ENCODE measurements at places on chromosomes 3 and 15.
A peak's percentile ranks its signal among the peaks of the same experiment; 100 is the strongest.

- no peak for DNase-seq
Measured at GRCh38 chr3:39801216-39801615, 8.2 kb upstream of the MYRIP start.

DNA sequence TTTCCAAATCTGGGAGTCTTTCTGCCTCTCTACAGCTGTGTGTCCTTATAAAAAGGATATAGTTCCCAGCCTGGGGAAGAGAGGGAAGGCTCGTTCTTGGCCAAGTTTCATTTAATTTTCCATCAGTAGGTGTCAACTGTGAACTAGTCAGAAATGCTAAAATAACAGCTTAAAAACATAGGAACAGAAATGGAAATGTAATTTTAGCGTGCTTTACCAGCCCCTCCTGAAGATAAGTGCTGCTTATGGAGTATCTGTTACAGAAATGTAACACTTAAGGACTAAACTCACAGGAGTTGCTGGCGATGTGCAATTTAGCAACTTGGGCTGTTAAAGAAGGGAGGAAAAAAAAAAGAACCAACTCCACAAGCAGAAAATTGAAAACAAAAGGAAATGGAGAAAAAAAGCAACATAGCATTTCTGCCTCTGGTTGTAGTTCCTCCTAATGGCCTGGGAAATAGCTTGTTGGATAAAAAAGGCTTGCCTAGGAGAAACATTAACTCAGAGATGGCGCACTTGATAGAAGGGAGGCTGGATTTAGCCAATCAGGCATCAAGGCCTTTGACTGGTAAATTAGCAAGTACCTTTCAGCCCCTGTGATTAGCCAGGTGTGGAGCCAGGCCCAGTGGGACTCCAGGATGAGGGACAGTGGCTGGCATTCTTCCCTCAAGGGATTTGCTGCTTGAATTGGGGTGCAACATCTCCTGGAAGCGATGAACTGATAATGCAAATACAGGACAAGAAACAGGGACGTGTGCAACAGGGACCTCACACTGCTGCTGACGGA, 84.3 kb downstream of the RPLP1 start:
- DNase-seq: no peak

DNA sequence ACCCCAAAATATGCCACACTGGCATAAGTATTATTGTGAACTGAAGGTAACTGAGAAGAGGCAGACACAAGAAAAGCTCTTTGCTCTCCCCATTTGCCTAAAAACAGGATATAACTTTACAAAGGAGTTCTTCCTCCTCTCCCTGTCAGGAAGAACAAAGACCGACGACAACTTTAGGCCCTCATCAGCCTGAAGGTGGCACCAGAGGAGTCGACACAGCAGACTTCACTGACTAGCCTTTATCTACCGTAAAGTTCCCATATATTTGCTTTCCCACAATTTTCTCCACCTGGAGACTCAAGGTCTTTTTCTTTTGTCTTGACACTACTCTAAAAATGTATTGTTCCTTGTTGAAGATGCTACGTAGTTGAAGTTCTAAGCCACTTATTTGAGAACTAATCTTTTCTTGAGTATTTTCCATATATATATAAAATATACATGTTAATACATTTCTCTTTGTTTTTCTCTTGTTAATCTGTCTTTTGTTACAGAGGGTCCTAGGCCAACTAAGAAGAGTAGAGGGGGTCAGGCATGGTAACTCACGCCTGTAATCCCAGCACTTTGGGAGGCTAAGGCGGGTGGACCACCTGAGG, 16.2 kb upstream of the XIRP1 start:
- peak; percentile 24 for DNase-seq

DNA sequence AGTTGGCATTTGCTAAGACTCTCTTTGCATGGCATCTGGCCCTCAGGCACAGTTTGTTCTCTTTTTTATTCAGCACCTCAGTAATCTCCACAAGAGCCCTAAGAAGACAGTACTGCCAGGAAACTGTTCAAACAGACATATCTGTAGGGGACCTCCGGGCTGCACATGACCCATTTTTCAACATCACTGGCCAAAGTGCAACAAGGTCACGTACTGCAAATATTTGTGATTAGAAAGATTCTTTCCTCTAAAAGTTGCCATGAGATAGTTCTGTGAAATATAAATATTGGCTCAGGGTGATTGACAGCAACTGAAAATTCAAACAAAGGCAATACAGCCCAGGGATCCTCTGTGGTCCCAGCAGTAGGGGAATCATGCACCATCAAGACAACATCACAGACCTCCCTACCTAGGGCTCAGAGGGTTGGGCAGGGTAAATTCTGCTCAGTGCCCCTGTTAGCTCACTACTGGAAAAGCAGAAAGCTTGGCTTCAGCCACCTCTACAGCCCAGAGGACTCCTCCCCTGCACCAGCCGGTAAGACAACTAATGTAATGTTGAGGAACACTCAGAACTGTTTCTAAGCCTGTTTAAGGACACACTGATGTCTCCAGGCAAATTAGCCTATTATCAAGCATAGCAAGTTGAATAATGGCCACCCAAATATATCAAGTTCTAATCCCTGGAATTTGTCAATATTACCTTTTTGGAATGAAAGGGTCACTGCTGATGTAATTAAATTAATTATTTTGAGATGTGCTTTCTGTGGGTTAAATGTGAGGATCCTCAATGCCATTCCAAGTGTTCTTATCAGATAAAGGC, 117.4 kb upstream of the LPP start:
- no peak for DNase-seq

DNA sequence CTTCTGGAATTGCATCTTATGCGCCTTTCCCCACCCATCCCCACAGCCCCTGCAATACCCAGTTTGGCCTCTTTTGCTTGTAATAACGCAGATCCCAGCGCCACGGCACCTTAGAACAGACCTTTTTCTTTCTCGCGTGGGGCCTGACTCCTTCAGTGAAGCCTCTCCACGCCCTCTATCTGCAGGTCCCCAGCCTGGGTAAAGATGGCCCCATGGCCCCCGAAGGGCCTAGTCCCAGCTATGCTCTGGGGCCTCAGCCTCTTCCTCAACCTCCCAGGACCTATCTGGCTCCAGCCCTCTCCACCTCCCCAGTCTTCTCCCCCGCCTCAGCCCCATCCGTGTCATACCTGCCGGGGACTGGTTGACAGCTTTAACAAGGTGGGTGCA, 594 bp downstream of the CRELD1 start:
- DNase-seq: no peak

GRCh38 chr3:115409596-115409995, 213.7 kb upstream of the GAP43 start:
- DNase-seq: no peak

GRCh38 chr3:53725387-53725995, 120.7 kb downstream of the CHDH start:
- DNase-seq: no peak

DNA sequence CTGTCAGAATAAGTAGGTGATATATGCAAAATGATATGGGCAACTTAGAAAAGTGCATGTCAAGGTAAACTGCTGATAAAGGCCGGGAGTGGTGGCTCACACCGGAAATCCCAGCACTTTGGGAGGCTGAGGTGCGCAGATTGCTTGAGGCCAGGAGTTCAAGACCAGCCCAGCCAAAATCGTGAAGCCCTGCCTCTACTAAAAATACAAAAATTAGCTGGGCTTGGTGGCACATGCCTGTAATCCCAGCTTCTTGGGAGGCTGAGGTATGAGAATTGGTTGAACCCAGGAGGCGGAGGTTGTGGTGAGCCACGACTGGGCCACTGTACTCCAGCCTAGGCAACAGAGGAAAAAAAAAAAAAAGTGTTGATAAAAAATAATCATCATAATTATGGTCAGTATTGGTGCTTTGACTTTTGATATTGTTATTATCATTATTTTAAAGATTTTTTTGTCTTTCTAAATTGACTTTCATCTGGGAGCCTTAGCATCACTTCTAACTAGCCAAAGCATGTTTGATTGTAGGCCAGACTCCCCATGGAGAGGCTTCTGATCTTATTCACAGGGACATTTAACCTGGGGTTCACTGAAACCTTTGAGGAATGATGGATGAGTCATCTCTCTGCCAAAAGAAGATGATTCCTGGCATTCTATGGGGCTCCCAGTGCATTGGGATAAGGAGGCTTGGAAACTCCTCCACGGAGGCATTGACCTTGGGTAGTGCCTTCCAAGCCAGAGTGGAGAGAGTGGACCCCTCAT, 5.6 kb downstream of the ZBTB38 start:
- DNase-seq: no peak

GRCh38 chr3:67526246-67526645, 128.2 kb downstream of the SUCLG2 start:
- peak; percentile 86 for DNase-seq

DNA sequence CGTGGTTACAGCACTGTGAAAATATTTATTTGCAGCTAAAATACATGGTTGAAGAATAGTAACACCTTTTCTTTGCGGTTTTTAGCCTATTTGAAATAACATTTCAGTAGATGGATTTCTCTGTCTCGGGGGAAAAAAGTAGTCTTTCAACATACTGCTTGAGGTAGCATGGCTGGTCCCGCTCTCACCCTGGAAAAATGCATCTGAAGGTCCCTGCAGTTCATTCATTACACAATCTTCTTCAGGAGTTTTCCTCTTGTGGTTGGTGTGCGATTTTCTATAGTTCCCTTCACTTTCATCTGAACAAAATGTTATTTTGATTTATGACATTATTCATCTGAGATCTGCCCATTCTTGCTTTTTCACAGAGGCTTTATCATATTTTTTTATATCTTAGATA, 75.9 kb downstream of the STRIT1 start:
- peak; percentile 50 for DNase-seq

GRCh38 chr3:27387625-27388024, 18.4 kb upstream of the NEK10 start:
- DNase-seq: no peak

DNA sequence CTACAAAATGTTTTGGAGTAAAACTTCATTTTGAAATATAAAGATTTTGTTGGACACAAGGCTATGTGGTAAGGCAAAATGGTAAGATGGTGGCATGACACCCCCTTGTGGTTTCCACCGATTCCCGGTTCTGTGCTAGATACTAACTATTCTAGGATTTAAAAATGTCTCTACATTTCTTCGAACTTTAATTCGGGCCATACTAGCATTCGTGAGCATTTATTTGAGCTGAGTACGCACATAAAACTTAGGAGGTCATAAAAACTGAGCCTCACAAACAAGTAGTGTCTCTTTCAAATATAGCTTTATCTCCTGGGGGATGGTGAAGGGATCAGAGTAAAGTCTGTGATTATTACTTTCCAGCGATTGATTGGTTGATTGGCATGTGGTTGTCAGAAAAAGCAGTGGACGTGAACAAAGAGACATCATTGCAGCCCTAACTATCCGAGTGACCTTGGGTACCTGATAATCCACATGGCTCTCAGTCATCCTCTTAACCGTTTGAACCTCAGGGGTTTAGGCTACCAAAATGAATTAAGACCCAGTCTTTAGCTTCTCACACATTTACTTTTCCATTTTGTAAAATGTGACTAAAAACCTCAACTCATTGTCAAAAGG, 1.1 kb upstream of the ZNF639 start:
- no peak for DNase-seq

DNA sequence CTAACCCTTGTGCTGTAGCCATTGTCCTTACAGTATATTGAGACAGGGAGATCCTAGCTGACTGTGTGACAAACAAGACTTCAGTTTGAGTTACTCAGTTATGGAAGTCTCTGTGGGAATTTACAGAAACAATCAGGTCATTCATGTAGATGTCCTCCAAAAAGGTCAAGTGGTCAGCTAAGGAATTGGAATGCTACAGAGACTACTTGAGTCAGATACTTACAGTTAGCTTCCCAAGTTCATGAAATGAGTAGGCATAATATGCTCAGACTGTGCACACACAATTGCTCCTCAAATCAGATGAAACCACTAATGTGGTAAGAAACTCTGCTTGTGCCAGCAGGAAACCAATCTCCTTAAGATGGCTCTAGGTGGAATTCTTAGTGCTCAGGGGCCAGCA, 985.7 kb downstream of the NSUN3 start:
- DNase-seq: no peak

- DNase-seq: no peak
Measured at GRCh38 chr3:67608034-67608433, 46.4 kb downstream of the SUCLG2 start.

- no peak for DNase-seq
Measured at GRCh38 chr3:128007033-128007424, 45.2 kb upstream of the SEC61A1 start.

- no peak for DNase-seq
Measured at GRCh38 chr3:10762611-10763247, 53.3 kb upstream of the SLC6A11 start.

- no peak for DNase-seq
Measured at GRCh38 chr3:171066206-171066605, 39.7 kb upstream of the SLC2A2 start.

- no peak for DNase-seq
Measured at GRCh38 chr15:63453186-63453905, 51.0 kb upstream of the USP3 start.

DNA sequence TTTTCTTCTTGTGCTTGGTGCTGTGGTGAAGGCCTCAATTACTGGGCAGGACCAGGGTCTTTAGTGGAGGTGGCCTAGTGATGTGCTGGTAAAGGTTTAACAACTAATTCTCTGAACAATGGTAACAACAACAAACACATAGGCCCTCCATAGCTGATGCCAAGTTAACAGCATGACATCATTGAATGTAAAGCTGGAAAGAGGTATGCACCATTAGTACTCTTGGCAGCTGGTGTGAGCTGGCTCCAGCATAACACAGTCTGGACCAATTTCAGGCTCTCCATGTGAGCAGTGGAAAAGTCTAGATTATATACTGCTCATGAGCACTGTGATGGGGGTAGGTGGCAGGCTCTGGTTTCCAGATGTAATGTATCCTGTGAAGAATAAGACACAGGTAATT, 61.8 kb downstream of the SLC7A14 start:
- DNase-seq: no peak

GRCh38 chr15:99135194-99135593, 30.3 kb downstream of the SYNM start:
- no peak for DNase-seq

GRCh38 chr3:13171704-13172643, 98.7 kb upstream of the IQSEC1 start:
- no peak for DNase-seq

DNA sequence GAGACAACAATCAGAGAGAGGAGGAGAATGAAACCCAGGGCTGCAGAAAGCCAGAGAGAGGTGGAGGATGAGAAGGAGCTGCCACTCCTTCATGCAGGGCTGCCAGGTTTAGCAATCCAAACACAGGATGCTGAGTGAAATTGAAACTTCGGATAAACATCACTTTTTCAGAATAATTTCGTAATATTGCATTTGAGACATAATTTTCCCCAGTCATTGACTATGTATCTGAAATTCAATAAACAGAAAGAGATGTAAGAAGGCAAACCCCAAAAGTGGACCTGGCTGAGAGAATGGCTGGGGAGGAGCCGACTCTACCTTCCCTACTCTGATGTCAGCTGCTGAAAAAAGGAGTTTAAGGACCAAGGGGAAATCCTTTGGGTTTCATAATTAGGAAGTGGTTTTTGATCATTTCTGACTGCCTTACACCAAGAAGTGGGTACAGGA, 33.8 kb downstream of the SLC9A9 start:
- DNase-seq: no peak

DNA sequence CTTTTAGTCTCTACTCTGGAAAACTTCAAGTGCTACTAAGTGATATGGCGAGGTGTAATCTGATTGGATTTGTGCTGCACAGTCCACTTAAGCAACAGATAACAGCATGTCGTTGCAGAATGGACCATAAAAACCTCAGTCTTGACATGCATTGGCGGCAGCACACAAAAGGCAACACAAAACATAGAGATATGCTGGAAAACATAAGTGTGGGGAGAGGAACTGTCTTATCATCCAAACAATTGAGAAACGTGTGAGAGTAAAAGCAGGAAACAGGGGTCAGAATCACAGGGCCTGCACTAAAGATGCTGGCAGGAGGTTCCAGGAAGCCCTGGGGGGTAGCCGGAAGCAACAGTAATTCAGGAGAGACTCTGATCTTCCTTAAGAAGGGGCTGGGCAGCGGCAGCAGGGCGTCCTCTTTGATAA, 82.1 kb downstream of the CGNL1 start:
- no peak for DNase-seq

All from AG09309 (cell line).